Hippocampal formation (tissue), 2 donors: ENCODE measurements at places on chromosomes 2 and 18.

- no peak for DNase-seq
These were observed 170.4 kb downstream of the KCNE4 start for GRCh38 chr2:223222397-223222796.

GRCh38 chr2:1494257-1494656 is 81.0 kb downstream of the TPO start:
- no peak for DNase-seq

DNA sequence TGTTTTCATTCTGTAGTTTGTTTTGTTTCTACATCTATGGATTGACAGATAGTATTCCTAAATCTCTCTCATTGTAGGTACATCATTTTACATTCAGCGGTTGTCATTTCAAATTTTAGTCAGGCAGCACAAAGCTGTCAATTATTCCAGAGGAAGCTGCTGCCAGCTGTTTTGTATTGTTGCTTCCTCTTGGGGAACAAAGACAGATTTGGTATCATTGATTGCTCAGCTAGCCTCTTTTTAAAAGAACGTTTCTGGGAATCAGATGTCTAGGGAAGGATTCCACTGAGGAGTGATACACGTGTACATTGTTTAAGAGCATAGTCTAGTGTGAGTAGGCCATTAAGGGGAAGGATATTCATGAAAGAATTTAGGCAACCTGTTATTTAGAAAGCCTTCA is 145.8 kb downstream of the AGPS start:
- no peak for DNase-seq

DNA sequence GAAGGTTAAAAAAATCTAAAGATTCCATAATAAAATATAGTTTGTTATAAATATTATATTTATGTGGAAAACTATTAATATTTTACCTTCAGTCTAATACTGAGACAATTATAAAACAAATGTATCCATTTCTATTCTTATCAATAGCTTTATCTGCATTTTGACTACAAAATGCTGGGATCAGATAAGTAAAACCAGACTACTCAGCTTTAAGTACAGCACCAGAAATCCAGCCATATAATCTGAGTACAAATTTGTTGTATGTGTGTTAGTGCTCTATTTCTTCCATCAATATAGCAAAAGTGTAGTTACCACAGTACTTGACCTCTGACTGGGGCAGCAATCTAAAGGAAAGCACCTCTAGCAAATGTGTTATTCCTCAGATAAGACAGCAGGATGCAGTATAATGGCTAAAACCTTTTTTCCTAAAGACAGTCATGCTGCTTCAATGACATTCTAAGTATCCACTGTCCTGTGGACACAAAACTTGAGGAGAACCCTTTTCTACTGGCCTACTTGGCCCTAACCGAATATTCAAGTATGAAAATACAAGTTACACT is 68.1 kb downstream of the OLA1 start:
- DNase-seq, result no peak

DNA sequence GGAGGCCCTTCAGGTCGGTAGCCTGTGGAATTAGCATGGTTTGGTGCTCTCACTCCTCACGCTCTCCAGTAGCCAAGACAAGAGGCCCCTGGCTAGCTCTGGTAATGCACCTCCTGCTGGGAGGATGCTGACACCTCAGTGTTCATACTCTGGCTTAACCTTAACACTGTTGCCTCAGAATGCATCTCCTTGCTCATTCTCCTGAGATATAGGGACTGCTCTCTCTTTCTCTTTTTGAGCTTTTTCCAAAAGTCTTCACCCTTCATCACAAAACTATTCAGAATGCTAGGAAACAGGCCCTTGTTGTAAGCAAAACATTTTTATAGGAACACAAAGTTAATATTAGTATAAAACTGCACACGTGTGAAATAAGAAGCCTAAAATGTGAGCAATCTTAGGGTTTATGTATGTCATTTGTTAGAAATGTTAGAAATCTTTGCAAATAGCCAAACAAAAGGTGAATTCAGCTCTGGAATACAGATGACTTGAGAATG is 17.3 kb upstream of the IMPA2 start:
- no peak for DNase-seq

DNA sequence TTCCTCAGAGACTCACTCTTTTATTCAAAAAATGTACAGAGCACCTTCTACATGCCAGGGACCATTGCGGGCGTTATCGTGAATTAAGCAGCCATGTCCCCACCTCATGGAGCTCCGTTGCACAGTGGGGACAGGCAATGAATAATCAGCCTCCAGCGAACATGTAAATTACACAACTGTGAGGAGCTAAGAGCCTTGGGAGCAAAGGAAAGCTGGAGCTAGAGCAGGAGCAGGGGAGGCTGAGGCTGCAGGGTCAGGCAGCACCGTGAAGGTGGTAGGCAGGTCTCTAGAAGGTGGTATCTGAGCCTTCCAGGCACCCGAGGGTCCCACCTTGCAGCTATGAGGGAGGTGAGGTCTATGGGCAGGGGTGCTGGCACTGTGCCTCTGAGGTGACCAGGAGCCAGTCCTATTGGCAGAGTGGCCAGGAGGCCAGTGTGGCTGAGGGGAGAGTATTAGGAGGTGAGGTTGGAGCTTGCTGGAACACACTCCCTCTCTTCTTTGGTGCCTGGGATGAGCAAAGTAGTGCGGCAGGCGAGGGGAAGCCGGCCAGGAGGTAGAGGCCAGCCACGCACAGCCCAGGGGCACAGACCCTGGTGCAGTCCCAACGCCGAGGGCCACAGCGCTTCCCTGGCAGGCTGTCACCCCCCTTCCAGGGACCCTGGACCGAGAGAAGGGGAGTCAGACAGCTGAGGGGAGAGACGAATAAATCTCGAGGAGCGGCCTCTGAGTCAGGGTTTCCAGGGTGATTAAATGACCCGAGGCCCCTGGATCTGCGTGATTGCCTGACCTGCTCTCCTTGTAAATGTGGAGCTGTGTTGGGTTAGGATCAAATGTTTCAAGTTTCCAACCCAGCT is 167.3 kb downstream of the SEPTIN10 start:
- DNase-seq, result no peak

DNA sequence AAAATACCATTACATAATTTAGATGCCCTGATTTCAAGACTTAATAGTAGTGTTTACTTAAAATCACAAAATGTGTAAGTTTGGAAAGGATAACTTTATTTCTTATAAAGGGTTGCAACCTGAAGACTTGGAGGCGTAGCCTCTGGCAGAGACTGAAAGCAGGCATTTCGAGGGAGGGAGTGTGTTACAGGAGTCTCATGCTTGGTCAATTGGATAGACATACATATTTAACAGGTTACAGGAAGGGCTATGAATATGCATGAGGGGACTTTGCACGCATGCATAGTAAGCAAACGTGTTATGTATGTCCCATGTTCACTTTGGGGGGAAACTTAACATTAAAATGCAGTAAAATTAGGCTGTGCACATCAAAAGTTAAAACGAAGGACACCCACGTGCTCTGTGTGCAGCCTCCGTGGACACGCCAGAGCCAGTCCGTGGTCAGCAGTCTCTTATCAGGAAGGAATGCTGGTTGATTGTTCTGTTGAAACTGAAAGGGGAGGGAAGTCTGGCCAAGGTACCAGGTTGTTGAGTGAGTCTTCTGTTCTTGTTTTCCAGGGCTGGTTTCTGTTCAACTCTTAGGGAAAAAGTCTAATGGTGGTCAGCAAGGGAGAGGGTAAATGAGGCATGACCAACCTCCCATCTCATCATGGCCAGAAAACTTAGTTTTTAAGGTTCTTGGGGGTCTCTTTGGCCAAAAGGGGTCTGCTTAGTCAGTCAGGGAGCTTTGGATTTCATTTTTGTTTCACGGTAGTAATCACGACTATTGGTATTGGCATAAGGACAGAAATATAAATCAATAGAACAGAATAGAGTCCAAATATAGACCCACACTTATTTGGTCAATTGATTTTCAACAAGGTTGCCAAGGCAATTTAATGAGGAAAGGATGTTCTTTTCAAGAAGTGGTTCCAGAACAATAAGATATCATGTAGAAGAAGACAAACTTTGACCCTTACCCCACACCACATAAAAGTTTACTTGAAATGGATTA is 121.9 kb downstream of the MCFD2 start:
- no peak for DNase-seq

DNA sequence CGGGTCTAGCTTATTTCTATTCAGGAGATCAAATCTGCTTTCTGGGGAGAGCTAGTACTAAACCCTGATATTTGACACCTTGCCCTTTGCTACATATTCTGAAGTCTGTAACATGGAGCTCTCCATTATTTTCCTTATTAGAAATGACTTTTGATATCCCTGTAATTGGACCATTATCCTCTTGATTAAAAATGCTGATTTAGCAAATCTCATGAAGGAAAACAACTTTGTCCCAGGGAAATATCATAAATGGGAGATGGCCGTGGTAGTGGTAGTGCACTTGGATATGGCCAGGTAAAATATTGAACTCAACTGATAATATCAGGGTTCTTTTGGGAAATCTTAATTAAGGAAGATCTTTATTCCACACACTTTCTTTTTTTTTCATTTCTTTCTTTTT is 326.5 kb downstream of the RPRM start:
- DNase-seq, result no peak

DNA sequence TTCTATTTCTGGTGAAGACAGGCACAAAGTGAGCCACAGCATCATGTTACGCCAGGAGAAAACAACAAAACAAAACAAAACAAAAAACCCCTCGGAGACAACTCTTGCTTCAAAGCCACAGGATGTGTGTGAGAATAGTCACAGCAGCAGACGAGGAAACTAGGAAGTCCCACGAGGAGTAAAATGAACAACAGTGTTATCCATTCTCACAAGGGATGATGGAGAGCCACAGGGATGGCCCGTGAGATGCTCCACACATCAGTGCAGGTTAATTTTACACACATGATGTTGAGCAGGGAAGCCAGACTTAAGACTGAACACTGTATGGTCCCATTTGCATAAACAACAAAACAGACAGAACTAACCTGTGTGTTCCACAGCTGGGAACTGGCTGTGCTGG is 128.5 kb upstream of the TMEM18 start:
- DNase-seq, result no peak

GRCh38 chr2:177983183-177983788 is 89.3 kb downstream of the PDE11A start:
- no peak for DNase-seq

- no peak for DNase-seq
These were observed 113.0 kb downstream of the ATP9B start for GRCh38 chr18:79182047-79182713.

- no peak for DNase-seq
These were observed 96.6 kb downstream of the BIRC6 start for GRCh38 chr2:32453242-32454062.
